ENCODE measurements at places on chromosomes 7 and 10. TPM values are rescaled to one million over a fixed set of nuclear protein-coding genes. Genes with fewer than 3 reads are reported as not detected.

DRGX gene
- total RNA-seq, result not detected

PPP1R3C gene
- 160 TPM for total RNA-seq

BICC1 gene
- 0.49 TPM for total RNA-seq

FEZF1 gene
- 0.17 TPM for total RNA-seq

DNA sequence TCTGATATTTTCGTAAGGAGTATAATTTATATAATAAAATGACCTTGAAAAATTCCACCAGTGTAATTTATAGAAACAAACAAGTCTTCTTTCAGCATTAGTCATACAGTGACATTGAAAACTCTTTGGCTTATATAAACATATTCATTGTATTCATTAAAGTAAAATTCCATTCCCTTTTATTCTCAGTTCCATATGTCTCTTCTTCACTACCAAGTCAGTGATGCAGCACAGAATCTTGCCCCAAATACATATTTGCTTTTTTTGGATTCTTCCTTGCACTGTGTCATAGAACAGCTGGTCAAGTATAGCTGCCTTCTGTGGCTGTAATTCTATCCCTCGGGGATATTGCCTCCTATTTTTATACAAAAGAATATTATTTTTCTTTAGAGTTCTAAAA lies 884.5 kb upstream of the POT1 start:
- no peak for DNase-seq

GRCh38 chr7:45589061-45589460 lies 14.9 kb downstream of the ADCY1 start:
- DNase-seq, result no peak

DNA sequence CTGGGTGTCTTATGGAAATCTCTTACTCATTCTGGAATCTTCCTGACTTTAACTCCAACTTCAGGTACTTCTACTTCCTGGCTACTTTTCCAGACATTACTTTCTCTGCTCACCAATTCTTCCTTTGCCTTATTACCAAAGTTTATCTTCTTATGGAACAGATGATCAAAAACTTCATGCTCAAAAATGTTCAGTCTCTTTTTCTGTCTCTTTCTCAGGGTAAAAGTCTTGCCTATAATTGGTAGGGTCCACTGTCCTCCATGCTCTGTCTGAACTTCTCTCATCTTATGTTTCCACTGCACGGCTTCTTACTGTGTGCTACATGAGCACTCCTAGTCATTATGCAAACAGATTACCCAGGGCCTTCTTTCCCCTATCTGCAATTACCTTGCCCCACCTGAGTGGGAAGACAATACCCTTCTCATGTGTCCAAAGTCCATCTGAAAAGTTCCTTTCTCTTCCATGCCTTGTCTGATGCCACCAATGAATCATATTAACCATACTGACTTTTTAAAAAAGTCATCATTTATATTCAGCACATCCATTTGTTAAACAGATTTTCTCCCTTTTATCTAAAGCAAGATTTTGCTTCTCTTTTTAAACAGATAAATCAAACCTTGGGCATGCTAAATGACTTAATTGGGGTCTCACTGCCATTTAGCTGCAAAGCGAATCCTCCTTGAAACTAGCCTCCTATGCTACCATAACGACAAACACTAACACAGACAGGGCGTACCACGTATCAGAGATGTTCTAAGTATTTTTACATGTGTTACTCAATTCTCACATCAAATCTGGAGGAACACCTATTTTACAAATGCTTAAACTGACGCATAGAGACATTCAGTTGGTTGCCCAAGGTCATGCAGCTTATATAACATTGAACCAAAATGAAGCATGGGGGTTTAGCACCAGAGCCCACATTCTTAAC lies 48.8 kb downstream of the SEMA3C start:
- no peak for DNase-seq

GRCh38 chr7:18163091-18163490 lies 135.4 kb upstream of the PRPS1L1 start:
- DNase-seq, result no peak
